ENCODE measurements at places on chromosomes 3 and 15.

GRCh38 chr3:47407896-47408838 is 27.3 kb downstream of the PTPN23 start:
- no peak for DNase-seq

DNA sequence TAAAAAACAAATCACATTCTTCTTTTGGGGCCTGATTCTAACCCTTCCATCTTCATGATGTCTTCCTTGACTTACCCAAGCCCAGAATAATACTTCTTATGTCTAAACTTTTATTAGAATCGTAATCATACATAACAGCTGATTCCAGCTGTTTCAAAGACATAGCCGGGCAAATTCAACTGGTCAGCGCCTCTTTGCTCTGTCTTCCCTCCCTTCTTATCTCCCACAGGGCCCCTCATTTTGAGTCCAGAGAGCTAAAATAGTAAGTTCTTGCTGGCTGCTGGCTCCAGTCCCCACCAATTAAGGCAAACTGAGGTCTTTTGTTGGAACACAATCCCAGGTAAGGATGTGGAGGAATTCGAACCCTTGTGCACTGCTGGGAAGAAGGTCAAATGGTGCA is 108.6 kb downstream of the ADCY5 start:
- no peak for DNase-seq

DNA sequence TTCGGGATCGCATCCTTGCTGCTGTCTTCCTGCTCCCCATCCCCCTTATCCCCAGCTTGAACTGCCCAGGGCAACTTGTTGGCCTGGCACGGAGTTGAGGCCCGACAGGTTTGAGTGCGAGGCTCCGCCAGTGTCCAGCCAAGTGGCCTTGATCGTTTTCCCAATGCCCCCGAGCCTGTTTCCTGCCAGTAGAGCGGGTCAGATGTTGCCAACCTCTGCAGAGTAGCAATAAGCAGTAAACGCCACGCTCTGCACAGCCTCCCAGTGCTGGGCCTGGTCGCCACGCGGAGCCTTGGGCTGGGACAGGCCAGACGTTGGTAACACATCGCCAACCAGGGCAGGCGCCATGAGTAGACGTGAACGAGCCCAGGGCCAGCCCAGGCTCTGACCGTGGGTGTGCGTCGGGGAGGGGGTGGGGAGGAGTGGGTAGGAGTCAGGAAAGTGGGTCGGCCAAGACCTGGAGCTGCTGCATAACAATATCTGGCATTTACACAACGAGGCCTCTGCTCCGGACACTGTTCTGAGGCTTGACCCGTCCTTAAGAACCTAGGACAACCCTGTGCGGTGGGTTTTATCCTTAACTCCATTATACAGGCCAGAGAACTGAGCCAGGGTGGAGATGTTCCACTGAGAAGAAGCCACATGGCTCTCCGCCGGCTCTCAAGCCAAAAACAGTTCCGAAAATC is 444 bp upstream of the ABHD14A start:
- no peak for DNase-seq

- no peak for DNase-seq
Observed at GRCh38 chr3:79215286-79215685, 552.5 kb downstream of the ROBO1 start.

DNA sequence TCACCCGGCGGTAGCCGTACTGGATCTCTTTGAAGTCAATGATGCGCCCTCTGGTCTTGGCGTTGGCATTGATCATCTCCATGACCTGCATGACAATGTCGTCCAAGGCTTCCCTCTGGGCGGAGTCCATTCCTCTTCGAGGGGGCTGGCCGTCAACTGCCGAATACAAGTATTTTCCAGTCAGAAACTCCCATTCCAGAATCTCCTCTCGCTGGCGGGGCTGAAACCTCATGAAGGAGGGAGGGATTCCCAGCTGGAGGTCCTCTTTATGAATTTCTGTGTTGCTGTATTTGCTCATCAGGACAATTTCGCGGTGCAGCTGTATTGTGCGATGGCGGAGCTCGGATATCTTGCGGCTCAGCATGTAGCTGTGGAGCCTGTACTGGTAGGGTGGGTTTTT is 73.4 kb downstream of the CHSY1 start:
- DNase-seq: no peak

DNA sequence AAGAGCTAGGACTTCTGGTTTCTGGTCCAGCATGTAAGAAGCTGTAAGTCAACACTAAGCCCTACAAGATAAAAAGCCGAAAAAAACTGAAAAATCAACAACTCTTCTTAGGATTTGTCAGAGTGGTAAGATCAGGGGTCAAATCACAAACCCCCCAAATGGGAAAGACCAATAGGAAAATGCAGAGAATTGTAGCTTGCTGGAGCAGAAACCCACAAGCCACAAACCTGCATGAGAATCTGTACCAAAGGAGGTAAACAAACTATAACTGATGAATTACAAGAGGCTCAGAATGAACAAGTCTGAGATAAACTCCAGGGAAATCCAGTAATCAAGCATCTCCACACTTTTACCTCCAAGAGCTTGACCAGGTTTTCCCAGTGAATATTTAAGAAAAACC is 36.0 kb downstream of the RFX7 start:
- DNase-seq: no peak

GRCh38 chr3:81268526-81268925 is 492.9 kb downstream of the GBE1 start:
- no peak for DNase-seq

- no peak for DNase-seq
Observed at GRCh38 chr3:170680593-170680992, 94.7 kb upstream of the SLC7A14 start.

DNA sequence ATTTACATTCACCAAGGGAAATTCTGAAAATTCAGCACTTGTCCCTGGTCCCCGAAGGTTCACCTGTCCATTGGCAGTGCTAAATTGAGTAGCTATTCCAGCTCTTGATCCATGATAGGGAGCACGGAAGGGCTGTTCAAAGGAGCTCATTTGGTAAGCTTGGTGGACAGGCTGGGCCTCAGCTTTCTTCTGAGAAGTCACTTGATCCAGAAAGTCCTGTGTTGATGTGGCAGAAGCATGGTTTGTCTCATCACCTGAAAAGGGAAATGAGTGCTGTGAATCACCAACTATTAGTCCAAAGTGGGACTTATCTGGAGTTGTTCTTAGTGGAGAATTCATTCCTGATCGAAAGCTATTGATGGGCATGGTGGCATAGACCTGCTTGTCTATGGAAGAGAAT is 19.9 kb upstream of the SLC12A8 start:
- no peak for DNase-seq

DNA sequence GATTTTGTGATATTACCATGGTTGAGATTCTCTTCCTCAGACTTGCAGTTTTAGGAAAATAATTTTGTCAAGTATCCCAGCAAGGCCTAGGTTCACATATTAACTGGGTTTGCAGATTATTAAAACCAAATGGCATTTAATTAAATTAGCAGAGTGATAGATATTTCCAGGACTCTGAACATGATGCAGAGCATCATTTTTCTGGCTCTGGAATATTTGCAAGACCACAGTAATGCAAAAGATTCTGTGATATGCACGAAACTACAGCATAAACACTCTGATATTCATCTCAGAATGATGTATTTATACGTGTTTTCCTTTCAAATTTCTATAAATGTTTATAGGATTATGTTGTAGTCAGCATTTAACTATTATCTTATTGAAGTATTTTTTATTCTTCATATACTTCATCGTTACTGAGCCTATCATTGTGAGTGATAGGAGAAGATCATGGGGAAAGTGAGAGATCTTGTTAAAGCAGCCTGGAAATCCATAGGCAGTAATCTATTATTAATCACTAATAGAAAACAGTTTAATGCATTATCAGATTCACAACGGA is 1245.6 kb downstream of the OTOL1 start:
- DNase-seq: no peak

DNA sequence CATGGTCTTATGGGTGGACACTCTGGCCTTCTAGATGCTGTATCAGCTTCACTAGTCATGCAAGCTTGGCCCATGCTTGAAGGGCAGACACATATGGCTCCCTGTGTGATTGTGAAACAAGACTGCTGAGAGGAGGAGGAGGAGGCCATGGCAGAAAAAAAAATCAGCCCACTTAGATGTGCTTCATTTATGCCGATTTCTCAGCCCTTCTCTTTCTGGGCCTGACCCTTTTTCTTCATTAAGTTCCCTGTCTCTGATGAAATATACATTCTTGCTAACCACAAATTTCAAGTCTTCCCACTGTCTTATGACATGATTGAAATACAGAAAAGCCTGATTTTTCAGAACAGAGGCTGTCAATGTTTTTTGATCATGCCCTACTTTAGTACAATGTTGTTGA is 213.0 kb upstream of the FEZF2 start:
- DNase-seq: peak; percentile 90

- DNase-seq: no peak
Observed at GRCh38 chr15:73941871-73942635, 15.8 kb downstream of the LOXL1 start.

- peak; percentile 70 for DNase-seq
Observed at GRCh38 chr15:52208306-52208946, 17.2 kb upstream of the GNB5 start.

GRCh38 chr3:183697123-183697609 is 431 bp upstream of the YEATS2 start:
- DNase-seq: no peak

DNA sequence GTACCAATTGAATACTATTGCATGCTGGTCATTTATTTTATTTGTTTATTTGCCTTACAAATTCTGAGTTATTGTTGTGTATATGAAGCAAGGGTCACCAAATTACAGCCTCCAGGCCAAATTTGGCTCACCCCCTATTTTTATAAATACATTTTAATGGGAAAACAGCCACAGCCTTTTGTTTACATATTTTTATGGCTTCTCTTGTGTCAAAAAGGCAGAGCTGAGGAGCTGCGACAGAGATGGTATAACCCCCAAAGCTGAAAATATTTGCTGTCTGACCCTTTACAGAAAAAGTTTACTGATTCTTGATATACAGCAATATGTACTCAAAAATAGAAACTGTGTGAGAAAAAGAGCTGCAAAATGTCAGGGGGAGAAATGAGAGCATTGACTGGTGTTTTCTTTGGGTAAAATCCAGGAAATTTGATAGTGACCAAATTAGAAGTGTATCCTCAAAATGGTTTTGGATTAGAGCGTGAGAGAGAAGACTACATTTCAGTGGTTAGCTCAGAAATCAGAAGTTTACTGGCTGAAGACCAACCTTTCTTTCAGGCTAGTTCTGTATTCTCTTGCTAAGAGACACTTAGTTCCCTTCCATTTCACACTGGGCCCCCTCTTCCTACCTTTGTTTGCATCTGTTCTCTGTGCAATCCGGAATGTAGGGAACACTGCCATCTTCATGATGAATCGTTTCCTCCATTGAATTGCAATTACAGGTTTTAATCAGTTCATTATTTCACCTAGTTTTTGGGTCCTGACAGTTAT is 757.8 kb downstream of the AGBL1 start:
- DNase-seq: no peak

DNA sequence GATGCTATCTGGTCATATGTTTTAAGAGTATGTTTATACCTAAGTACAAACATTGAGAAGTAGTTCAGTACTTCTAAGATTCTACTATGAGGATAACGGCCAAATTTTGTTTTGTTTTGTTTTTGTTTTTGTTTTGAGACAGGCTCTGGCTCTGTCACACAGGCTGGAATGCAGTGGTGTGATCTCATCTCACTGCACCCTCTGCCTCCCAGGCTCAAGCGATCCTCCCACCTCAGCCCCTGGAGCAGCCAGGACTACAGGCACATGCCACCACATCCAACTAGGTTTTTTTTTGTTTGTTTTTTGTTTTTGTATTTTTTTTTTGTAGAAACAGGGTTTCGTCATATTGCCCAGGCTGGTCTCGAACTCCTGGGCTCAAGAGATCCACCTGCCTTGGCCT is 47.5 kb upstream of the RPS17 start:
- no peak for DNase-seq

DNA sequence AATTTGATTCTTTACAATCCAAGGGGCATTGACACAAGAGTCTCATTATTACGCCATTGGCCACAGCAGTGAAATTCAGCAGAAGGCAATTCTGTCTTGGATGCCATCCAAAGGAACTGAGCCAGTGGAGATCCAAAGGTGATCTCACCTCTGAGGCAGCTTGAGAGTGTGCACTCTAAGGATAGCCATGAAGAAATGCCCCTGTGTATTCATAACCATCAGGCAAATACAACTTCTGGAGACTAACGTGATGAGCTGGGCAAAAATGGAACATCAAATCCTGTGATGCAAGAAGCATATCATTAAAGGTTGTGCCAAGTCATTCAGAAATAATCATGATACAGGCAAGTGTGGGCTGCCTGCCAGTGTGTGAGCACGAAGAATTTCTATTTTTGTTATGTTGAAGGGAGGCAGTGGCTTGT is 41.4 kb downstream of the ROBO2 start:
- peak; percentile 94 for DNase-seq

DNA sequence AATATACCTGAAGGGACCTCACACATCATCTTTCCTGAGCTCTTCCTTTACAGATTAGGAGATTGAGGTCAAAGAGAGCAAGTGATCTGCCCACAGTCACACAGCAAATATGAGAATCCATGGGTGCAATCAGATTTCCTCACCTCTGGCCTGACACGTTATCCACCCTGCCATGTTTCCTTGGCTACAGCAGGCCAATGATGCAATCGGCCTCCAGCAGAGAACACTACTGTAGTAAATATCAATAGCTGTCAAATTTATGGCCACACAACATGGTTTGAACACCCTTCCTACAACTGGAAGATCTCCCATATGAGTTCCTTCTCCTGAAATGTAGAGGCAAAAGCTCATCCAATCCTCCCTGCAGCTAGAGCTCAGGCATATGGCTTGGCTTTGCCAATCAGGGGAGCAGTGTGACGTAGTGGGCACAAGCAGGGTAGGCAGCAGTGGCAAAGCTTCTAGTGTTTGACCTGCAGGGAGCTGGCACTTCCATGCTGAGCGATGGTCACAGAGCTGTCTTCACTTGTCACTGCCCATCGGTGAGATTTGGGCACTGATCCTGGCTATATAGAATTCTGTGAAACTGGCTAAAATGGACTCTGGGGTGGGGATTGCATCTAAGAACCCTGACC is 271.3 kb downstream of the TJP1 start:
- no peak for DNase-seq

DNA sequence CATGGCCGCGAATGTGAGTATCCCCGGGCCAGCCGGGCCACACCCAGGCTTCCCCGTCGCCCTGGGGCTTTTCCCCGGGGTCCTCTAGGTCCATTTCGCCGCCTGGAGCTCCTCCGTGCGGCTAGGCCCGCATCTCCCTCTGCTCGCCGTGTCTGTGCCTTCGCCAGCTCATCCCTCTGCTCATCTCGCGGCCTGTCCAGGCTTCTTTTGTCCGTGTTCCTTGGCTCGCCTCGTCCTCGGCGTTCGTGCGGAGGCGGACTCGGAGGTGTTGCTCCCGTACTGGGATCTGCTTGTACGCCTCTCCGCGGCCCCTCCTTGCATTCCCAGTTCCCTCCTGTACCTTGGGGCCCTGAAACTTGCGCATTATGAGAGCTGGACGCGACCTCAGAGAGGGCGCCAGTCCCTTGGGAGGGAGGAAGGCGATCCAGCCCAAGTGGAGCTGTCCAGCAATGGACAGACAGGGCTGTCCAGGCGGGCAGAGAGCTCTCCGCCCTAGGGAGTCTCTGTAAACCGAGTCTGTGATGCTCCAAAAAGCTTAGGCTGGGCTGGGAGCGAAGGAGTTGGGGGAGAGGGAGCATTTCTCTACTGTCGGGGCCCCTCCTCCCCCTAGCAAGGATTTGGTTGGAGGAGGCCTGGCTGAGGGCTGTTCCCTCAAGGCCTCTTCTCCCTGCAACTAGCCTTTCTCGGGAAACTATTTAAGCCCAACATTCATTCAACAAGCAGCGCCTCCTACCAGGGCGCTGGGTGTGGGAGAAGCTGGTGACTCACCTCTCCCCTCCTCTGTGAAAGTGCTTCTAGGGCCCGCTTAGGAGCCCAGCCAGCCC is 553 bp downstream of the TMEM43 start:
- peak; percentile 96 for DNase-seq

- no peak for DNase-seq
Observed at GRCh38 chr3:134613006-134613520, 37.8 kb downstream of the KY start.
